Right atrium auricular region (tissue), 2 donors: ENCODE measurements at places on chromosomes 2 and 18.

- H3K27me3 ChIP-seq, result no peaks in the 10 kb centered on the region
- H3K36me3 ChIP-seq, result no peaks in the 10 kb centered on the region
- no peak overlapping the region for H3K4me3 ChIP-seq
- peaks cover 38% of the 10 kb centered on the region for H3K4me1 ChIP-seq
- H3K27ac ChIP-seq, result no peak overlapping the region
- no peak for DNase-seq
Observed at GRCh38 chr18:10140461-10141282, 226.9 kb downstream of the VAPA start.

GRCh38 chr2:7071916-7072556, 154.8 kb downstream of the RNF144A start:
- H3K36me3 ChIP-seq, result no peaks in the 10 kb centered on the region
- DNase-seq, result no peak

DNA sequence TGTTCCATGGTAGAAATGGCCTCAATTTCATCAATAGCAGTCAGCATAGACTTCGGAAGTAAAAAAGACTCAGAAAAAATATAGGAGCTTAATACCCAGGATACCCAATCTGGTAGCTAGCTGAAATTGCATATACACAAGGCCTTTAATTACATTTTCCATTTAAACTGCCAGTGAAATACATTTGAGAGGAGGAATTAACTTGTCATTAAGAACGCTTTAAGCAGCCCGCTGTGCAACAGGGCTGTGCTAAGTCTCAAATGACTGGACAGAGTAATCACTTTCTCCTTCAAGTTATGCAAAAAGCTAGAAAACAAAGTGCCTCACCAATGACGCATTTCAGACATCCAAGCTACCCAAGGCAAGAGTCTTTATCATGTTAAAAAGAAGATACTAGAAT, 558.8 kb downstream of the MBD2 start:
- H3K27ac ChIP-seq, result no peak overlapping the region
- no peak for DNase-seq
- no peak overlapping the region for H3K4me3 ChIP-seq

DNA sequence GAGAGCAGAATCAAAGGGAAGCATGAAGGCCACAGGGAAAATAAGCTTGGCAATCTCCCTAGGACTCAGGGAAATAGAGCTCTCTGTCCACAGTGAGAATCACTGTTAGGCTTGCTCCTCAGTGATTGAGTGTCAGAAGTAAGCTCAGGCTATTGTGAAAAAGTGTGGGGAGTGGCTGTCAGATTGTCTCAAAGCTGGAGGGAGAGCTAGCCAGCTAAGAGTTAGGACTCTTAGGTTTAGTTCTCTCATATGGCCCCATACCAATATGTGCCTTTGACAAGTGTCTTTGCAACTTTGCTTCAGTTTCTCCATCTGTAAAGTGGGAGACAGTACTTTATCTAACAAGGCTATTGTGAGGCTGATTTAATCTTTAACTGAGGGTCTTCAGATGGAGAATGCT, 17.2 kb downstream of the EIF4E2 start:
- H3K4me3 ChIP-seq, result no peak overlapping the region
- peaks cover 15% of the 10 kb centered on the region for H3K4me1 ChIP-seq
- no peak for DNase-seq
- no peak overlapping the region for H3K27ac ChIP-seq

GRCh38 chr2:189258616-189259365, 79.2 kb upstream of the COL5A2 start:
- no peak for DNase-seq
- H3K4me3 ChIP-seq, result no peak overlapping the region
- H3K27ac ChIP-seq, result no peak overlapping the region
- H3K36me3 ChIP-seq, result no peaks in the 10 kb centered on the region

GRCh38 chr18:21996351-21996826, 173.0 kb upstream of the GATA6 start:
- H3K4me1 ChIP-seq, result peaks cover 19% of the 10 kb centered on the region
- H3K27ac ChIP-seq, result peak overlapping the region; percentile 41
- H3K4me3 ChIP-seq, result no peak overlapping the region
- no peaks in the 10 kb centered on the region for H3K36me3 ChIP-seq
- peak; percentile 66 for DNase-seq
- no peaks in the 10 kb centered on the region for H3K27me3 ChIP-seq

DNA sequence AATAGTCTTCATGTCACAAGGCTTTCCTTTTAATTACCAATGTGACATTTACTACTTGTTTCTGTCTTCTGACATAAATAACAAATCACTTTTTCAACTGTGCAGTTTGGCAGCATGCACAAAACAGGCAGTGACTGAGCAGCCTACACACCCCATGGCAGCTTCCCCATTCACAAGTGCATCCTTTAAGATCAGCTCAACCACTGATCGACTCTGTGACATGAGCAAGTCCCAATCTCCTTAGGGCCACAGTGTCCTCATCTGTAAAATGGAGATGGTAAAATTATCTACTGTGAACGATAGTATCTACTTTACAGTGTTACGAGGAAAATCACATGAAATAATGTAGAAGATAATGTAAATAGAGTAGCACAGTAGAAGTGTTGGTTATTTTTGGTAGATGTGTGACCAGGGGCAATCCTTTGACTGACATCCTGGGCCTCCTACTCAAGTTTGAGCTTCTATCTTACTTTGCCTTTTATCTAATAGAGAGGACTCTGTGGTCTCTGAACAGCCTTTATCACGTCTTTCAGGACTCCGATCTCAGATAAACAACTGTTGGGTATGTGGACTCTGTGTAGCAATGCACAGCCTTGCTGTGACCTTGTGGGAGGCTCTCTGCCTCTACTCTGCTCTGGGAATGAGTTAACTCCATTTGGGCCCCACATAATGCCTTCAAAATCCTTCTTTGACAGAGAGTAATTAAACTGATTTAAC, 120.6 kb downstream of the PIGN start:
- no peak overlapping the region for H3K27ac ChIP-seq
- no peaks in the 10 kb centered on the region for H3K27me3 ChIP-seq
- H3K4me3 ChIP-seq, result no peak overlapping the region
- H3K4me1 ChIP-seq, result no peaks in the 10 kb centered on the region
- DNase-seq, result no peak
- H3K36me3 ChIP-seq, result no peaks in the 10 kb centered on the region

DNA sequence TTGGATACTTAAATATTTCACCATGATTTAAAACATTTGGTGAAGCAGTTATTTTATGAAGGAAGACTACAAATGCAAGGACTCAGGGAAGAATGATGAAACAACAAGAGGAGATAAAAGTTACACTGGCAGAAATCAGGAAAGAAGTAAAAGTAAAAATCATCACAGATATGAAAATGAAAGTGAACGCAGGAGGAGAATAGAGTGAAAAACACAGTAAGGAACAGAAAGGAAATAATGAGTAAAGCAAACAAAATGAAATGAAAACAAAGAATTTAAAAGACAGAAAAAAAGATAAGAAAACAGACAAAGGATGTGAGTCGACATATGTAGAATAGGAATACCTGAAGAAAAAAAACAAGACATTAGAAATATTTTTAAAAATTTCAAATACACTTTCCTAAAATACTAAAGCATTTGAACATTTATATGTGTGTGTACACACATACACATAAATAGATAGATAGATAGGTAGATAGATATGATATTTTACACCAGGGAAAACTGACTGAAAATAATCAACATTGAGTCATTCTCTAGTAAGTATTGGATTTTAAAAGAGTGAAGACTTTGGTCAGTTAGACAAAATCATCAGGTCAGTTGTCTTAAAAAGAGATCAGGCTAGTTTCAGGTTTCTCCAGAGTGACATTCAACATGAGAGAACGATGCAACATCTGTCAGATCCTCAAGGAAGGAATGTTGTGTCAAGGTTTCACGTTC, 12.1 kb upstream of the KDSR start:
- no peaks in the 10 kb centered on the region for H3K4me1 ChIP-seq
- H3K27me3 ChIP-seq, result no peaks in the 10 kb centered on the region
- no peaks in the 10 kb centered on the region for H3K36me3 ChIP-seq
- H3K4me3 ChIP-seq, result no peak overlapping the region

GRCh38 chr2:73084971-73085370, 13.5 kb upstream of the SFXN5 start:
- H3K36me3 ChIP-seq, result peaks cover 28% of the 10 kb centered on the region
- no peaks in the 10 kb centered on the region for H3K27me3 ChIP-seq
- peaks cover 24% of the 10 kb centered on the region for H3K4me1 ChIP-seq
- H3K27ac ChIP-seq, result no peak overlapping the region
- no peak for DNase-seq
- H3K4me3 ChIP-seq, result no peak overlapping the region

- H3K4me1 ChIP-seq, result peaks cover 30% of the 10 kb centered on the region
- DNase-seq, result no peak
- H3K27me3 ChIP-seq, result no peaks in the 10 kb centered on the region
Observed at GRCh38 chr2:24125956-24126355, 2.7 kb downstream of the FAM228B start.

DNA sequence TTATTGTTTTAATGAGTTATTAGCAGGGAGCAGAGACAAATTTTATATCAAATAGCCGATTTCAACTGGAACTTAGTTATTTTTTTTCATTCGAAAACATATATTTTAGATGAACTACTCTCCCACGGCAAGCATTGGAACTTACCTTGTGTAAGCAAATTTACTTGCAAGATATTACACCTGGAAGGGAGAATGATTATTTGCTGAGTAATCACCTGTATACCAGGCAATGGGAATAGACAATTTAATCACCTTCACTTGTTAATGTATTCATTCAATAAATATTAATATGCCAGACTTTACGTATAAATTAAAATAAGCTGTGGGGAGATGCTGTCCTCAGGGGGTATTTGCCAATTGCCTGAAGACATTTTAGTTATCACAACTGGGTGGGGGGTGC, 1069.9 kb upstream of the CHAC2 start:
- no peak overlapping the region for H3K4me3 ChIP-seq
- DNase-seq, result no peak
- no peaks in the 10 kb centered on the region for H3K4me1 ChIP-seq
- H3K36me3 ChIP-seq, result no peaks in the 10 kb centered on the region
- H3K27me3 ChIP-seq, result no peaks in the 10 kb centered on the region

DNA sequence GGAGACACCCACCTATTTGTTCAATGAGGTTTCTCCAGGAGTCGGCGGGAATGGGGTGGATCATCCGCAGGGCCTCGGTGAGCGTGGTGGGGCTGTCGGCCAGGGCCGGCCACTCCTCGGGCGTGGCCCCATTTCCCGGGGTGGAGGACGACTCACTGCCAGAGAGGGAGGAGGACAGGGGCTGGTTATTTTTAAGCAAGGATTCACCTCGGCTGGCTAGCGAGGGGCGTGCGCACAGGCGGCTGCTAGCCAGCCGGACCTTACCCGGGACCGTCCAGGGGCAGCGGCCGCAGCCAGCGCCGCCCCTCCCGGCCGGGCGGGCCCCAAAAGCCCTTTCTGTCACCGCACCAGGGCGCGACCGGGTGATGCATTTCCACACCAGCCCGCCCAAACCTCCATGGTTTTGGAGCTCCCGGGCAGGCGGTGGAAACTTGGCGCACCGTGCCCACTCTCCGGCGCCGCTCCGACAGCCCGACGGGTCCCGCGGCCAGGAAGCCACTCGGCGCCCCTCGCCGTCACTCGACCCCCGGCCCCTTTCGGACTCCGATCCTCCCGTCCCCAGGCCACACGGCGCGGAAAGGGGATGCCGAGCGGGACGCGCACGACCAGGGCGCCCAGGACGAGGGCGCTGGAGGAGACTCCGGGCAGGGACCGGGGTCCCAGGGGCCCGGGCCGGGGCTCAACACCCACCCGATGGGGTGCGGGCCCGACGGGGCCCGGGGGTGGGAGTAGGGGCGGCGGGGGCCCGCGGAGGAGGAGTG, 57.1 kb downstream of the SNORC start:
- no peaks in the 10 kb centered on the region for H3K36me3 ChIP-seq
- H3K4me1 ChIP-seq, result no peaks in the 10 kb centered on the region
- H3K4me3 ChIP-seq, result peak overlapping the region; percentile 51
- no peak overlapping the region for H3K27ac ChIP-seq

GRCh38 chr2:96146881-96147592, 1.8 kb upstream of the DUSP2 start:
- H3K36me3 ChIP-seq, result no peaks in the 10 kb centered on the region
- no peaks in the 10 kb centered on the region for H3K27me3 ChIP-seq
- no peak for DNase-seq
- H3K4me3 ChIP-seq, result no peak overlapping the region
- H3K27ac ChIP-seq, result peak overlapping the region; percentile 68

- H3K36me3 ChIP-seq, result no peaks in the 10 kb centered on the region
- H3K27me3 ChIP-seq, result no peaks in the 10 kb centered on the region
- no peak overlapping the region for H3K27ac ChIP-seq
- no peaks in the 10 kb centered on the region for H3K4me1 ChIP-seq
Observed at GRCh38 chr2:97953853-97954252, 41.9 kb downstream of the TMEM131 start.

DNA sequence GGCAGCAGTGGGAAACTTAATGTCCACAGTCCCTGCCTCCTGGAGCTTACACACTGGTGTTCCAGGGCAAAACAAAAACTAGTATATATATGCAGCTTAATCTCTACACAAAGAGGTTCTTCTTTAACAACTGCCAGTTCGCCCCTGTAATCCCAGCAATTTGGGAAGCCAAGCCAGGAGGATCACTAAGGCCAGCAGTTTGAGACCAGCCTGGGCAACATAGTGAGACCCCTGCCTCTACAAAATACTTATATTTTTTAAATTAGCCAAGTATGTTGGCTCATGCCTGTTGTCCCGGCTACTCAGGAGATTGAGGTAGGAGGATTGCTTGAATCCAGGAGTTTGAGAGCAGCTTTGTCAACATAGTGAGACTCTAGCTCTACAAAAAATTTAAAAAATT, 17.2 kb upstream of the NEDD4L start:
- H3K27me3 ChIP-seq, result no peaks in the 10 kb centered on the region
- H3K36me3 ChIP-seq, result no peaks in the 10 kb centered on the region
- H3K27ac ChIP-seq, result no peak overlapping the region
- H3K4me3 ChIP-seq, result no peak overlapping the region

DNA sequence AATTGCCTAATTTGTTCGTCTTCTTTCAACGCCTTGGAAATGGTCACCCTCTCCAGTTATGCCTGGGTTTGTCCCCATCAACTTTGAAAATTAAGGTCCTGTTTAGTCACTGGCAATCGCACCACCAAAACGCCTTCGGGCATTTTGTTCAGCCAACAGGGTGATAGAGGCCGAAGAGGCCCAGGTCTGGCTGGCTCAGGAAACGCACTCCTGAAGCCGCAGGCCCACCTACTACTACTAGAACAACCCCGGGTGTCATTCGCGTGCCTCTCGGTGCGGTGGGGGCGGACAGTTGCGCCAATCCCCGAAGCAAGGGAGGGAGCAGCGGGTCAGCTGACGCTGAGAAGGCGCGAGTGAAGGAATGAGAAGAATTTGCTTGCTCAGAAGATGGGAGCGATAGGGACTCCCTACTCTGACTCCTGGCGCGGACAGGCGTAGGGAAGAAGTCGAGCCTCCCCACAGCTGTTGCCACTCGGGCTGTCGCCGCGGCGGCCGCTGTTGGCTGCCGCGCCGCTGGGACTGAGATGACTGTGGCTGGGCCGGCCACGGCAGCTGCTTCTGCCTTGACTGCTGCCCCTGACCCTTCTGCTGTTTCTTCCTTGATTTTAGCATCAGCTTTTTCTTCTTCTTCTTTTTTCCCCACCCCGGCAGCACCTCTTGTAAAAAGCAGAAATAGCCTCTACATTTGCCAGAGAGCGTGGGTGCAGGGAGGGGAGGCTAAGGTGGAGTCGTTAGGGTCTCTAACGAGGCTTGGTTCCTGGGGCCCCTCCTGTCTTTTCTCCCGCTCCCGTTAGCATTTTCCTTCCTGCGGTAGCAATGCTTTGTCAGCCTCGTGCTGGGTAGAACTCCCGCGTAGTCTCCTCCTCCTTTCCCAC, 387.6 kb downstream of the FIGN start:
- H3K27ac ChIP-seq, result peak overlapping the region; percentile 94
- H3K4me3 ChIP-seq, result peak overlapping the region; percentile 49
- peak; percentile 91 for DNase-seq
- no peaks in the 10 kb centered on the region for H3K27me3 ChIP-seq
- peaks cover 17% of the 10 kb centered on the region for H3K4me1 ChIP-seq
- no peaks in the 10 kb centered on the region for H3K36me3 ChIP-seq

GRCh38 chr2:48845684-48846083, 90.2 kb upstream of the LHCGR start:
- H3K27me3 ChIP-seq, result no peaks in the 10 kb centered on the region
- no peaks in the 10 kb centered on the region for H3K4me1 ChIP-seq
- H3K36me3 ChIP-seq, result no peaks in the 10 kb centered on the region
- no peak overlapping the region for H3K27ac ChIP-seq
